Vagina (tissue), 2 donors: ENCODE measurements at places on chromosomes 3 and 15.

- no peak for DNase-seq
Observed at GRCh38 chr3:111738238-111738637, 120.8 kb upstream of the PHLDB2 start.

DNA sequence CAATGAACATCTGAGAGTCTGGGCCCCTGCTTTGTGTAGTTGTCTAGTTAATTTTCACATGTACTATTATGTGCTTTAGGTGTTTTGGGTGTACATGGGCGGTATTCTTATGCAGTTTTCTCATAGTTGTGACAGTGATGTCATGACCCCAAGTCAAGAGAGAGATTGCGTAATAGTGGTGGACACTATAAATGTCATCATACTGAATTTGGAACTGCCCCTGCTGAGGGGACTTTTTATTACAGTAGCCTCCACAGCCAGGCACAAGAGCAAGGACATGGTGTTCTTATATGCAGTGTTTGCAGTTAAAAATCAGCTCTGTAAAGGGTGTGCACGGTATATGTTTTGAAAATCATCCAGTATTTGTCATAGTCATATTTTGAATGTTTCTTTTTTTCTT is 29.5 kb downstream of the ABHD2 start:
- no peak for DNase-seq

- no peak for DNase-seq
Observed at GRCh38 chr15:74635228-74635627, 19.6 kb downstream of the CLK3 start.

DNA sequence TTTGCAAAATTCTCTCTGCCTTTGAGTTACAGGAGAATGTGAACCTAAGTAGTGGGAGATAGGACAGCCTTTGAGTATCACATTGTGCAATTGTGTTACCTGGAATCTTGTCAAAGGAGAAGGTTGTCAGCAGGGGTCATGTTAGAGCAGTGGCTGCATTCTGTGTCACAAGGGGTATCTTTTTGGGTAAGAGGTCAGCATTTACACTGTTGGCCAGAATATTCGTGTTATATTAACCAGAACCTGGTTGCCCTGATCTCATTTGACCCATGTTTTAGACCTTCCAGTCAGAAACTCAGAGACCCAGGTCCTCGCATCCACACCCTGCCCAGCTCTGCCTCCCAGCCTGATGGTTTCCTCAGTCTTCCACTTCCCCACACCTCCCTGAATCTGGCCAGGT is 27.3 kb downstream of the HDC start:
- no peak for DNase-seq

GRCh38 chr15:40696228-40696627 is 1.3 kb downstream of the RAD51 start:
- DNase-seq, result no peak

GRCh38 chr3:182989566-182989965 is 9.2 kb upstream of the DCUN1D1 start:
- no peak for DNase-seq

DNA sequence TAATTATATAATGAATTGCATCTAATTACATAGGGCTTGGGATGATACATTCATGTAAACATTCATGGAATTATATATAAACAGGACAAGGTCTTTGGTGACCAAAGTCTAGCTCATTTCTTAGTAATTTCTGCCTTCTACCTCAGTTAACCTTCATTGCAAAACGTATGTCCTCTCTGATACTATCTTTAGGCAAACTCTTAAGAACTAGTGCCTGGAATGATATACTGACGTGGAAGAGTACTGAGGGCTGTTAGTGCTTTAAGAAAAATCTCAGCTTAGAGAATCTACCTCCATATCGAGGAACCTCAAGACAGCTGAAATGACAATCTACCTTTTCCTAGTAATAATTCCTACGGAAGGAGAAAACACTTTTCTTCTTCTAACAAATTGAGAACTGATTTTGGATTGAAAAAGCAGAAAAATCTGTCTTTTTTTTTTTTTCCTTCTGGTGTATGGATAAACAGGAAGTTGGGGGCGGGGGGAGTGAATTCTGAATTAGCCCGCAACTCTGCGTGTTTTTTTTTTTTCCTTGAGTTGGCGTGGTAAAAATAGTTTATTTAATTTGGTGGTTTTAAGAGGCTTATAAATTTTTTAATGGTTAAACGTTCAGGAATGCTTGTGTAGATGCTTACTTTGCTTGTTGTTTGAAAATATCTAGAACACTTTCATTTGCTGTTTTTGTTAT is 43.2 kb downstream of the RARB start:
- no peak for DNase-seq

DNA sequence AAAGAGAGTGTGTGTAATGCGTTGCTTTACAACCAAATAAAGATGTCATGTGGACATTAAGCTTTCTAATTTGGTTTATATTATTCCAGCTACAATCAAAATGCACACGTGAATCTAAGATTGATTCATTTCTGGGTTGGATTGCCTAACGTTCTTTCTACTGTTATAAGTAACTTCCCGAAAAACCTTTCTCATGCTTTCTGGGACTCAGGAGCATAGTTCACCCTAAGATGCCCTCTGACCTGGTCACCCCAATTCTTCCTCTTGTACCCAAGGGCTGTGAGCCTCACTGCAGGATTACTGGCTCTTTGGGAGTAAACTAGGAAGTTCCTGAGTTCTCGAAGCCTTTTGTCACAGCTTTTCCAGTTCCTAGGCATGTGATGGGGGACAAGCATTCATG is 12.7 kb upstream of the LMCD1 start:
- no peak for DNase-seq

GRCh38 chr15:34241376-34242330 is 16.8 kb downstream of the EMC4 start:
- DNase-seq, result no peak

- DNase-seq, result no peak
Observed at GRCh38 chr15:89888214-89888804, 5.5 kb downstream of the AP3S2 start.
